Anterior cingulate cortex (tissue), 58 donors: ENCODE measurements at places on chromosomes 6 and 20.

- no peak for DNase-seq
These were observed 14.0 kb downstream of the PPARD start for GRCh38 chr6:35356391-35356790.

DNA sequence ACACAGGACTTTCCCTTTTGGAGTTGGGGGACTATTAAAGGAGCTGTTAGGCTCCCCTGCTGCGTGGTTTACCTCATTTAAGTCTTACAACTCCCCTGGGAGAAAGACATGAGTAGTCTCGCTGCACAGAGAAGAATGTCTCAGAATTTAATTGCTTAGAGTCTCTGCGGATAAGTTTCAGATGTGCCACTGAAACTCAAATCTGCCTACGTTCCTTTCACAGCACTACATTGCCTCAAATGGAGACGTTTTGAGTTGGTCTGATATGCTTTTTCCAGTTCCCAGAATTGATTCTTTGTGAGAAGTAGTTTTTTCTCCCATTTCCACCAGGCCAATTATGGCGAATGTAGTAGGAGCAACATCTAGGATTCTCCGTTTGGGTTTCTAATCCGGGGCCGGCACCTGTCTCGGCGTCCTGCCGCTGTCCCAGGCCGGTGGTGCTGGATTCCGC, 532 bp upstream of the SLC35F1 start:
- DNase-seq: no peak

- DNase-seq: no peak
These were observed 23.9 kb downstream of the RPRD1B start for GRCh38 chr20:38057351-38057972.

DNA sequence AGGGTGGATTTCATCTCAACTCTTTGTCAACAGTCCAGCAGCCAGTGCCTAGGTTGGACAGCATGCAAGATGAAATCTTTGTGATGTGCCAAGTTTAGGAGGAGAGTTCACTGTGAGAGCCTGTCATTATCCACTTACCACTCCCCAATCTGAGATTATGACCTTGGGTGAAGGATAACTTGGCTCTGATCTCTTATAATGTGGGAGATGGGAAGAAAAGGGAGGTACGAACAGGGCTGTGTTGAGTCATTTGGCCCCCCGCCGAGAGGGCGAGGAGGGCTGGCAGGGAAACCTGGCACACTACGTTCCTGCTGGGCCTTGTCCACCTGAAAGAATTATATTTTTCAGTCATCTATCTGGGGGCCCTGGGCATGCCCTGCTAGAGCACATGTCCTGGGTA, 35.8 kb downstream of the LAMA4 start:
- no peak for DNase-seq

DNA sequence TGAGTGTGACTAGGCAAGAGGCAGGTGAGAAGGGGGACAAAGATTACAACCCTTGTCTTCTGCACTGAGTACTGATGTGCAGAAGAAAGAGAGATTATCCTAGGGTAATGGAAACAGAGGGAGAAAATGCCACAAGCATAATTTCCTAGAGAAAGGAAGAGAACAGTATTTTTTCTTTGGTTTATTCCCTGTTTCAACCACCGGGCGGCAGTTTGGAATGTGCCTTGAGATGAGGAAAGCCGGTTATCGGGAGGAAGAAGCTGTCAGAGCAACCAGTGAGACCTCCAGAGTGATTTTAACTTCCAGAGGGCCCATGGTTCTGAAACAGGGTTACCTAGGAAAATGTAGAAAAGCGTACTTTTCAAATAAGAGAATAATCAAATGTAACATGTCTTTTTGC, 121.4 kb downstream of the REV3L start:
- peak; percentile 12 for DNase-seq

- DNase-seq: no peak
These were observed 2.7 kb downstream of the SLC17A2 start for GRCh38 chr6:25927756-25928216.

GRCh38 chr6:150596439-150596838, 3.2 kb upstream of the PLEKHG1 start:
- no peak for DNase-seq

DNA sequence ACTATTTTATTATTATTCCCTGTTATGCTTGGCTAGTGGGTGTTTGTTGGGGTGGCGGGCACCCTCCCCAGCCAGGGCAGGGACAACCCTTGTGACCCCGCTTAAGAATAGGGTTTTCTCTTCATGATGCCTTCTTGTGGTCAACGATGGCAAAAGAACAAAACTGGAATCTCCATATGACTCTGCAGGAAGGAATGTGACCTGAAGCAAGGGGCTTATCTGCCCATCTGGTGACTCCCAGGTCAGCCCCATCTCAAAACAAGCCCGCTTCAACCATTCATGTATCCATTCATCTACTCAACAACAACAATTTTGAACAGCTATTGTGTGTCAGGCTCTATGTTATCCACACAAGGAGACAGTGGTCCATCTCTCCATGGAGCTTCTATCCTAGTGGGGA, 30.9 kb upstream of the TGM6 start:
- DNase-seq: no peak

DNA sequence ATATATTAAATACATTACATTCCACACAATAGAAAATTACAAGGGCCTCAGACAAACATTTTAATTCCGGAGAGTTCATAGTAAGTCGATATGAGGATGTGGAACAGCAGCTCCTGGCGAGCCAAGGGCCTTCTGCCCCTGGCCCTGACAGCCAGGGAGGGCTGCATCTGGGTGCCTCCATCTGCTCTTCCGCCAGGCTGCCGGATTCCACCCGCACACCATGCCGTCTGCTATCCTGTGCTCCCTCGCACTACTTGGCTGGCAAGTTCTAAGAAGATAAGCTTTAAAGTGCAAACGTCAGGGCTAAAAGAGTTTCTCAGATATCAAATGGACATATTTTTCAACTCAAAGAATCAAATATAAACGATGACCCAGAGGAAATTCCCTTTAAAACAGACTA, 656.3 kb upstream of the NOX3 start:
- DNase-seq: no peak

DNA sequence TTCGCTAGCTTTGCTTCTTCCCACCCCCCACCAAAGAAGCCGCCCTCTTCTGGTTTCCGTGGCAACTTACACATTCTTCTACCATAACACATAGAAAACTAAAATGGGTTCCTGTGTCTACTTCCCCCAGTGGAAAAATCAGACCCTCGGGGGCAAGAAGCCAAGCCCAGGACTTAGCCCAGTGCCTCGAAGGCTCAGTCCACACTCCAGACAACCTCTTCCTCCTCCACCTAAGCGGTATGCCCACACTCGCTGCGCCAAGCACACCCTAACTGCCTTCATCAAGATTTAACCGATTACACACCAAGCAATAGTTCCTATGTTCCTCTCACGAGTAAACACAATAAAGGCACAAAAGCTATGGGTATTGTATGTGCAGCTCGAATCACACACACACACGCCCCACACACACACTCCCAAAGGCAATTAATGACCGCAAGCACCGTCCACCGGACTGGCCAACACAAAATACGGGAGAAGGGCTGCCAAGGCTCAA, 537 bp downstream of the PPIL4 start:
- peak; percentile 32 for DNase-seq

- DNase-seq: no peak
These were observed 84.9 kb downstream of the TIAM2 start for GRCh38 chr6:155079985-155080452.

GRCh38 chr20:25278636-25279361, 30.9 kb downstream of the PYGB start:
- DNase-seq: no peak

- no peak for DNase-seq
These were observed 650.8 kb downstream of the PRKN start for GRCh38 chr6:162076816-162077215.

DNA sequence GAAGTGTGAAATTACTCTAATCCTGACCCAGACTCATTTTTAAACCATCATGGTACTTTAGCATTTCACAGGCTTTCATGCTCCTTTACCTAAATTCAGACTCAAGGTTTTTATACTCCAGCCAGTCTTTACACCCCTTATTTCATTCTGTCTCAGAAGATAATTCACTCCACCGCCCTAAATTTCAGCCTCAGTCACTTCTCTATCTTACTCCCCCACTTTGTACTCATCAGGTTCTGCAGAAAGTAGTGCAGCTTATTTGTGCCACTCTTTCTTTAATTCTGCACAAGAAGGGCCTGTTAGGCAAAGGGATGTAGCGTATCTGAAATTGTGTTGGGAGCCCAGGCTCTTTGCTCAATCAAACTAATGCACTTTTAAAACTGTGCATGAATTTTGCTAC, 205.5 kb downstream of the ARHGAP18 start:
- no peak for DNase-seq

DNA sequence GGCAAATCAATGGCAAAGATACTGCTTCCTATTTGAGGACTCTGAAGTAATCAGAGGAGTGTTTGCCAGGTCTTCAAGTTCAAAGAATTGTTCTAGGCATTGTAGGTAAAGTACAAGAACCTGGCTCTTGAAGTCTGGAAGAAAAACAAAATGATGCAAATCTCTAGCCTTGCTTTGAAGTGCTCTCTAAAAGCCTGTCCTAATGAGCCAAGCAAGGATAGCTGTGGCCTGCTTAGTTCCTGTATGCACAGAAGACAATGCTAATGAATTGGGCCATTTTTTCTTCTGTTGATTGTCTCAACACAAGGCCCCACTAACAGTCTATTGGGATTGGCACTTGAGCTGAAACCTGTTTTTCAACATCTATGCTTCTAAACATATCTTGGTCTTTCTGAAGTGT, 165.0 kb upstream of the POU3F2 start:
- DNase-seq: no peak

- DNase-seq: no peak
These were observed 14.8 kb downstream of the PMEPA1 start for GRCh38 chr20:57695012-57695411.

GRCh38 chr20:63068711-63069367, 62.1 kb upstream of the BHLHE23 start:
- DNase-seq: no peak

GRCh38 chr6:91088515-91088914, 501.6 kb upstream of the MAP3K7 start:
- DNase-seq: no peak

DNA sequence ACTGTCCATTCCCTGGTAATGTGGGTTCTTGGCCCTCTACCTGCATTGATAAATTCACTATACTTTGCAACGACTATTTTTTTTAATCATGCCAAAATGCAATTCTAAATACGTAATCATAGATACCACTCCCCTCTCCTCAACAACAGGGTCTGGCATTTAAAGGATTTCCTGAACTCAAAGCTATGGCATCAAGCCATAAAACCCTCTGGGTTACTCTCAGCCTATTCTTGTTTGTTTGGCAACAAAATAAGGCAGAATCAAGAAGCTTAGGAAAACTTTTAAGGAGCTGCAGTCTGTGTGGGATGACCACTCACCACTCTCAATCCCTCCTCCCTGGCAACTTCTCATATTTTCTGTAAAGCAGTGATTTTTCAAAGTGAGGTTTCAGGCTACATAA, 669.9 kb upstream of the ID4 start:
- no peak for DNase-seq

- DNase-seq: no peak
These were observed 31.0 kb upstream of the EZR start for GRCh38 chr6:158849899-158850806.

DNA sequence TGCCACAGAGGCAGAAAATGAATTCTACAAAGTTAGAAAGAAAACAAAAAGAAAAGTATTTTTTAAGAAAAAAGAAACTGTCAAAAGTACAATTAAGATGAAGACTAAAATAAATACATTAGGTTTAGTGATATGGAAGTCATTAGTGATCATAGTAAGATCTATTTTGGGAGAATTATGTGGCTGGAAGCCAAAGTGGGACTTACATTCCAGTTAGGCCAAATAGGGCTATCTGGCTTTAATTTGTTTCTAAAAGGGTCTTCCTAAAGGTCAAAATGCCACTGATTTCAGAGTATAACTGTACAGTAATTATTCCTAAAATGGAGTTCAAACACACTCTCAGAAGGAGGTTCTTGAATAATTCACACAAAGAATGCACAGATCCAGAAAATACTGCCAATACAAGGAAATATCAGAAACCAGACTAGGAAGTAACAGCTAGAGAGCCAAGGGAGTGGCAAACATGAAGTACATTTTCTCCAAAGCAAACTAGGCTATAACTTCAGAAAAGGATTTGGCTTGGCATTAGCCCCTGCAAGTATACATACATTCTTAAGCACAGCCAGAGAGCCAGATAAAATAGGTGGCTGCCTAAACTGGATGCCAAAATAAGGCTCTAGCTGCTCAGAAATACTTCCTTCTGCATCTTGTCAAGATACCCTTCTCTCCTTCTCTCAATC, 45.3 kb downstream of the PDSS2 start:
- DNase-seq: no peak

DNA sequence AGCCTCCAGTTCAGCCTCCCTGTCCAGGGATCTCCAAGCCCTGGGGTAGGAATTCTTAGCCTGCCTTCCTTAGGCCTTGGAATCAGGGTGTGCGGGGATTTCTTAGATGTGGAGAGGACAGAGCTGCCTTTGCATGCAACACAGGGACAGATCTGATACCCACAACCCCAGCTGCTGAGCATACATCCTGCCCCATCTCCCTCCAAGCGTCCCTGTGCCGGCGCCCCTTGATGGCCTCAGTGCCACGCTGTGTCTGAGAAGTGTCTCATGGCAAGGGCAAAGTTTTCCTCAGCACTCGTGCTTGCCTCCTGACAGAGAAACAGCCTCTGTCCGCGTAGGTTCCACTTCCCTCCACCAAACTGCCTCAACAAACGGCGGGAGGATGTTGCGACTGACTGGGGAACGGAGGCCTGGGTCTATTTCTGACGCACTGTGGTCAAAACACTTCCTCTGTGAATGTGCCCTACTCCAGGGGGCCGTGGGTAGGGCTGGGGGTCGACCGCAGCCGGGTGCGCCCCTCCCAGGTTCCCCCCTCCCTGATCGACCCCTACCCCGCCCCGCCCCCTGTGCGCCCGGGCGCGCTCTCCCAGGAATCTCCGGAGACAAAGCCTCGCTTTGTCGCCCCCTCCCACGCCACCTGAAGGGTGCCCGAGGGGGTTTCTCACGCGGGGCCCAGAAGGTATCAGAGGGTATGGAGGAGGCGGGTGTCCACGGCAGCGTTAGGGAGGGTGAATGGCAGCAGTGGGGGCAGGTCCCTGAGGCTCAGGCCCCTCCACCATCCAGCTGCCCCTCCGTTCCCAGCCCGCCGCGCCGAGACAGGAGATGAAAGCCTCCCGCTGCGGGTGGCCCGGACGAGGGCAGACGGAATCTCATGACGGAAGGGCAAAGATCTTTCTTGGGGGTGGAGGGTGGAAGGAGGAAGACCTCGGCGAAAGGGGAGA, 806 bp downstream of the MICAL1 start:
- peak; percentile 69 for DNase-seq

- DNase-seq: no peak
These were observed 580.4 kb downstream of the EYS start for GRCh38 chr6:65126667-65127066.

DNA sequence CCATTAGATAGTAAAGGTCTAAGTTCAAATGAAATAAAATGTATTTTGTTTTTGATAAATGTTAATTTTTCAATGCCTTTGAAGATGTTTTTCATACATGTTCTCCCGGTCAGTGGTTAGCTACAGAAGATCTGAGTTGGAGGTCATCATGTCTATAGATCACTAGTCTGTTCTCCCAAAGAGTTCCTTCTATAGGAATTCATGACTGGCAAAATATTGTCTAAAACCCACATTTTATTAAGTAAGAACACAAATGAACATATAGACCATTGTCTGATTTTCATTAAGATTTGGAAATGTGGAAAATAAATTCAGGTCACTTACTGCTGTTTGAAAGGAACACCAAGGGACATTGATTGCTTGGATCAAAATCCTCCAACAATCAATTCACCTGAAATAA, 23.6 kb downstream of the HAO1 start:
- no peak for DNase-seq

- DNase-seq: no peak
These were observed 97.9 kb upstream of the BTN3A2 start for GRCh38 chr6:26267083-26267589.

GRCh38 chr6:164303102-164303964, 888.8 kb downstream of the QKI start:
- no peak for DNase-seq
